ENCODE measurements at places on chromosomes 2 and 18.

- peak; percentile 59 for DNase-seq
Measured at GRCh38 chr18:60232541-60232940, 140.0 kb downstream of the MC4R start.

GRCh38 chr2:182164686-182165085 lies 179.0 kb downstream of the PPP1R1C start:
- no peak for DNase-seq

DNA sequence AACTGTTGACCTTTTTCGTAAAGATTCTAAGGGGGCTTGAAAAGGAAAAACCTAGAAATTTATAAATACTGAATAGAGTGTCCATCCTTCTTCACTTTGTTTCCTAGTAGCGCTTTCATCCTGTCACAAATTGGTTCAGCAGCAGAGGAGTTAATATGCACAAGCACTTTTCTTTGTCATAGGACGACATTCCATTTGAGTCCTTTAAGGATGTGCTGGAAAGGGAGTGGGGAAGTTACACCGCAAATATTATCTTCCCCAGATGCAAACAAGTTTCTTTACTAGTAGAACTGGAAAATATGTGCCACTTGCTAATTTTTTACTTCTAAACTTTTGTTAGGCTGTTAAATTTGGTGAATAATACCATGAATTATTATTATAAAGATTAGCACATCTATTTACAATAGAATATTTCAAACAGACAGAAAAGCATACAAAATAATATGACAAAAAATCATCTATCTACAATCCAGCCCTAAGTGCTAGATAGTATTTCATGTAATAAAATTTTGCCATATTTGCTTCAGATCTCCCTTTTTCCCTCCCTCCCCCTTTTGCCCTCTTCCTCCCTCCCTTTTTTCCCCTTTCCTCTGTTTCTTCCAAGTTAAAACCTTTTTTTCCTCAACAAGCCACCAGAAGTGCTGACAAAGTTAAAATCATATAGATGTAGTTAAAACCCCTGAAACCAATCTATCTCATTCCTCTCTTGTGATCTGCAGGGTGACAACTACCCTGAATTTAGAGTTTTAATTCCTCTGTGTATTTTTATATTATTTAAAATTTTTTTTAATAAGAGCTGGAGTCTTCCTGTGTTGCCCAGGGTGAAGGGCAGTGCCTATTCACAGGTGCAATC lies 50.5 kb upstream of the MAP4K3 start:
- no peak for DNase-seq

GRCh38 chr2:152078662-152079061 lies 20.2 kb downstream of the CACNB4 start:
- DNase-seq: no peak

GRCh38 chr2:197145471-197146056 lies 165.0 kb downstream of the ANKRD44 start:
- no peak for DNase-seq

DNA sequence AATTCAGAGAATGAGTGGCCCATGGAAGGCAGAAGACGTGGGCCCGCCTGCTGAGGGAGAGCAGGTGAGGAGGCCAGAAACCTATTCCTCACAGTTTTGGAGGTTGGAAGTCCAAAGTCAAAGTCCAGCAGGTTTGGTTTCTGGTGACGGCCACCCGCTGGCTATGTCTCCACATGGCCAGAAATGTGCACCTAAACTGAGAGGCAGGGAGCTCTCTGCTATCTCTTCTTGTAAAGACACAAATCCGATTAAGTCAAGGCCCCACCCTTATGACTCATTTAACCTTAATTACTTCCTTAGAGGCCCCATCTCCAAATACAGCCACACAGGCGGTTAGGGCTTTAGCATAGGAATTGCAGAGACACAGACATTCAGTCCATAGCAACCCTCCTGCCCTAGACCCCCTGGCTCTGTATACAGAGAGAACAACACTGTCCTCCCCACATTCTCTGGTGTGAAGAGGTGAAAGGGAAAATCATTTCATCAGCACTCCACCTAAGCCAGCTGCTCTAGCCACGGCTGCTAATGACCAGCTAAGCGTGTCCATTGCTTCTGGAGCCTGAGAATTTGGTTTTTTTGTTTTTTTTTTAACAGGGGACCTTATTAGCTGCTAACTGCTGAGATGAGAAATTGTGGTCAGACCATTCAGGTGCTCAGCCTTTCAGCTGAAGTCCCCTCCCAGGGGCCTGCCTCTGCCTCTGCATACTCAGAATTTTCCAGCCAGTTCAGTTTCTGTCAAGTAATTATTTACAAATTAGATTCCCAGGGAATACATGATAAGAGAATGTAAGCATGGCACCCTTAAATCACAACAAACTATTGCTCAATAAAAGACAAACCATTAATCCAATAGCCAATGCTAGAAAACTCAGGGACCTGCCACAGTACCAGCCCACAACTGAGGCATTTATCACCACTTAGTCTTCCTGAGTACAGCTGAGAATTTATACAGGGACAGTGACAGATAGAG lies 368.7 kb upstream of the ID2 start:
- no peak for DNase-seq

GRCh38 chr2:25105336-25106085 lies 62.9 kb downstream of the POMC start:
- DNase-seq: no peak

GRCh38 chr18:45168866-45169600 lies 446.2 kb upstream of the SLC14A2 start:
- no peak for DNase-seq

- no peak for DNase-seq
Measured at GRCh38 chr2:3361518-3362389, 15.9 kb downstream of the EIPR1 start.

DNA sequence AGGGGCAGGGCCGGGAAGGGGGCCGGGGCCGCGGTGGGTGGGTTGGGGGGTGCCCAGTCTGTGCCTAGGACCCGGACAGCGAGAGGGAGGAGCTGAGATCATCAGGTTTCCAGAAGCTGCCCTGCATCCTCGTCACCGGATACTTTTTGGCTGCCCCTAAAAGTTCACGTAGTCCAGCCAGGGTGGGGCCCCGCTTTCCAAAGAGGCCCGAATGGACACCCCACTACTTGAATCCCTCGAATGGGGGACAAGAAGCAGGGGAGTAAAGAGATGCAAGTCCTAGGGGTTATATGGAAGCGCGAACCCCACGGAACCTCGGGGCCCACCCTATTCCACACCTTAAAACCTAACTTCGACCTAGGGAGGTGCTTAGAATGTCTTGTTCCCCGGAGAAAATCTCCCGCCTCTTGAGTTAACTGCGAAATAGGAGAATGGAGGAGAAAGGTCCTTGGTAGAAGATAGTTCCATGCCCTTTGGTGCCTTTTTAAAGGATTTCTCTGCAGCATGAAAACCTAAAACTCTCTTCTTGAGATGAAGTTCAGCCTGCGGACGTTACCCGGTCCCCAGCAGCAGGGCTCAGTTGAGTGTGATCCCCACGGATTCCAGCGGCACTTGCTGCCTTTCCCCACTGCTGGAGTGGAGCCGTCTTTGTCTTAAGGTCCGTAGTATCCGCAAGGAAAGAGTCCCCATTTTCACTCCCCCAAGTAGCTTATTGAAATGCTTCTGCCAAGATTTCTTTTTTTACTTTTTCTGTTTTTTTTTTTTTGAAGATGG lies 2.1 kb upstream of the RNF152 start:
- DNase-seq: no peak

DNA sequence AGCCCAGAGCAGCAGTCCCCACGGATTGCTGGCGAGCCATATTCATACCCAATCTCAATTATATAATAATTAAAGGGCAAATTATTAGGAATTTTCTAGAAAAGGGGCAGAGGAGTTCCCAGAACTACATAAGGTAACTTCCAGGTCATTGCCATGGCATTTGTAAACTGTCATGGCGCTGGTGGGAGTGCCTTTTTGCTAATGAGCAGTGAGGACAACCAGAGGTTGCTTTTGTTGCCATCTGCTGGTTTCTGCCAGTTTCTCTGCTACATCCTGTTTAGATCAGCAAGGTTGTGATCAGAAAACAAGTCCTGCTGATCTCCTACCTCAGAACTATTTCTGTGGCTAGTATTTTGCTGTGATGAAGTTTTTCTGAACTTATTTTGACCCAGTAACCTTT lies 159.8 kb upstream of the PIEZO2 start:
- no peak for DNase-seq

DNA sequence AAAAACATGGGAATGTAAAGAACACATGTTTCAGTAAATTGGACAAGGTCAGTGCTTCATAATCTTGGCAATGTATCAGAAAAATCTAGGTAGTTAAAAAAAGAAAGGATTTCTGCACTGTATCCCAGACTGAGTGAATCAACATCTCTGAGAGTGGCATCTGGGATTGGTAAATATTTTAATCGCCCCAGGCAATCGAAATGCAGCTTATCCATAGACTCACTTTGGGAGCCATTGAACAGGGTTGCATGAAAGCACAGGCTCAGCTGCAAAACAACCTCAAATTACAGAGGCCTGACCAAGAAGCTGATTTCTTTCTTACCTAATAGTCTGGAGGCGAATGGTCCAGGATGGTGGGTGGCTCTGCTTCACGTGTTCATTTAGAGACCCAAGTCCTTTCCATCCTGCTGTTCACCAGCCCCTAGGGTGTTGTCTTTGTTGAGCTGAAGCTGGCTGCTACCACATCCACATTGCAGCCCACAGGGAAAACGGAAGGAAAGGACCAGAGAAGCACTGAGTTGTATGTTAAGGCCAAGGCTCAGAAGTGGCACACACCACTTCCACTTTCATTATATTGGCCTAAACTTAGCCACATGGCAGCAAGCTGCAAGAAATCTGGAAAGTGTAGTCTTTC lies 59.0 kb downstream of the MOGAT1 start:
- no peak for DNase-seq

GRCh38 chr18:63342206-63342605 lies 22.6 kb upstream of the BCL2 start:
- DNase-seq: no peak

- DNase-seq: no peak
Measured at GRCh38 chr2:230896346-230897115, 28.5 kb downstream of the GPR55 start.

DNA sequence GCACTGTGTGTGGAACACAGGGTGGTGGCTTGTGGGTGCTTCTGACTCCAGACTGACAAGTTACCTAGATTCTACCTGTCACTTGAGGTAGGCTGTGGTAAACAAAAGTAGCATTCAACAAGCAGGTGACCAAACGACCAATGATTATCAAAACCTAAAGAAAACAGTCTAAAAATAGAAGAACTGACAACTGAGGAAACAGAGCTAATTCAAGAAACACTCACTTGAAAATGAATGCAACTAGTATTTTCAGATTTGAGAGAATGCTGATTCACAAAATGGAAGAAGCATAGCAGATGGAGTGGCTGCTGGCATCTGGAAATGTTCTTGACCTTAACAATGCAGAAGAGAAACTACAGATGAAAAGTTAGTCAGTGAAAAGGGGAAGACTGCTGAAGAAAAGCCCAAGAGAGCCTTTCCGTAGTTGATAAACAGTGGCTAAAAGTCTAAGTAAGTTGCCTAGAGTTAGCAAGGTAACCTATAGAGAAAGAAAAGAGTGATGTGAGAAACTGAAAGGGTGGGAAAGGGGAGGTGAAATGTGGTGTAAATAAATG lies 170.4 kb downstream of the NCK2 start:
- DNase-seq: no peak

DNA sequence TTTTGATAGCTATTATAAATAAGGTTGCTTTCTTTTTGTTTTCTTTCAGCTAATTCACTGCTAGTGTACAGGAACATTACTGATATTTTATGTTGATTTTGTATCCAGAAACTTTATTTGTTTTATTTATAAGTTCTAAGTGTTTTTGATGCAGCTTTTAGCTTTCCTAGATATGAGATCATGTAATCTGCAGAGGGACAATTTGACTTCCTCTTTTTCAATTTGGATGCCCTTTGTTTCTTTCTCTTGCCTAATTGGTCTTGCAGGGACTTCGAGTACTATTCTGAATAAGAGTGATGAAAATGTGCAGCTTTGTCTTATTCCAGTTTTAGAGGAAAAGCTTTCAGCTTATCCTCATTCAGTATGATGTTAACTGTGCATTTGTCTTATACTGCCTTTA lies 643.4 kb upstream of the CDH2 start:
- DNase-seq: no peak

- DNase-seq: no peak
Measured at GRCh38 chr2:43461453-43462073, 134.3 kb downstream of the THADA start.

GRCh38 chr2:77228391-77228790 lies 293.8 kb downstream of the LRRTM4 start:
- DNase-seq: no peak

- no peak for DNase-seq
Measured at GRCh38 chr2:56390644-56391043, 206.9 kb downstream of the CCDC85A start.

DNA sequence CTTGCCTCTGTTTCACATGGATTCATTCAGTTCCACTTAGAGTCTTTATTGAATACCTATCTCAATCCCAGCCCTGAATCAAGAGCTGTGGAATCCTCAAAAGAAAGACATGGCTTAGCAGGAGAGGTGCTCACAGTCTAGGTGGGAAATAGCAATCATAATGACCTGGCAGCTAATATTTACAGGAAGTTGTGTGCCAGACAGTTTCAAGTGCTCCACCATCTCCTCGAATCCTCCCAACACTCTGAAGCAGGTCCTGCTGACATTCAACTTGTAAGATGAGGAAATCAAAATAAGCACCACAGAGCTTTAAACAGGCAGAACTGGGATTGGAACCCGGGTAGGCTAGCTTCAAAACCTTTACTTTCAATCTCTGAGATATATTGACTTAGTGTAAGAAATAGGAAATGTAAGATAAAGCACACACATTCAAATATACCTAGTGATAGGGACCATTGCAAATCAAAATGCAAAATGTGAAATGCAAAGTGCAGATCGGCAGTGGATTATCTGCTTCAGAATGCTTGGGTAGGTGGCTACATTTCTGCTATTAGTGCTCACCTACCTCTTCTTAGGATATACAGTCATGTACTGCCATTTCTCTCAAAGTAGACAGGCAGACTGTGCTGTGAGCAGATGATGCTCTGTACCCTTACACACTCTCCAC lies 182.0 kb downstream of the PRKCE start:
- DNase-seq: no peak

DNA sequence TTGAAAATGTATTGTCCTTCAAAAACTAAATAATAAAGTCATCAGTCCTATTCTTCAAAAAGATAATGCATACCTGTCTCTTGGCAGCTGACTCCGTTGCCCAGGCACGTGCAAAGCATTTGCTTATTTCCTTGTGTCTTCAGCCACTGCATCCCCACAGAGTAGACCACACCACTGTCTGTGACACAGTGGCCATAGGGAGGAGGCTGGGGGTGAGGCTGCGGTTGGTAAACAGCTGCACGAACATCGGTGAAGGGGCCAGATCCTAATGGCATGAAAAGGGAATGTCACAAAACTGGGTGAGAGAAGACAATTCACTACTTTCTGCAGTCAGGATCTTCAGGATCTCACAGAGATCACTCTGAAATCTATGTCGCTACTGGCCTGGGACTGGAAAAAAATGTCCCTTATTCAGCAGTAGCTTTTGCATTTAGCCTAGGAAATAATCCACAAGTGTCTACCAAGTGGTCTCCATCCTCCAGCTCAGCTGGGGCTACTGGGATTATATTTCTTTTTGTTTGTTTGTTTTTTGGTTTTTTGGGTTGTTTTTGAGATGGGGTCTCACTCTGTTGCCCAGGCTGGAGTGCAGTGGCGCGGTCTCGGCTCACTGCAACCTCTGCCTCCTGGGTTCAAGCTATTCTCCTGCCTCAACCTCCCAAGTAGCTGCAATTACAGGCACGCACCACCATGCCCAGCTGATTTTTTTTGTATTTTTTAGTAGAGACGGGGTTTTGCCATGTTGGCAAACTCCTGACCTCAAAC lies 10.7 kb downstream of the FN1 start:
- DNase-seq: no peak

GRCh38 chr2:47568164-47568850 lies 165.4 kb downstream of the MSH2 start:
- no peak for DNase-seq
